ENCODE measurements at places on chromosomes 5 and 9.

GRCh38 chr5:150516011-150516410 lies 8.1 kb downstream of the NDST1 start:
- DNase-seq: no peak

DNA sequence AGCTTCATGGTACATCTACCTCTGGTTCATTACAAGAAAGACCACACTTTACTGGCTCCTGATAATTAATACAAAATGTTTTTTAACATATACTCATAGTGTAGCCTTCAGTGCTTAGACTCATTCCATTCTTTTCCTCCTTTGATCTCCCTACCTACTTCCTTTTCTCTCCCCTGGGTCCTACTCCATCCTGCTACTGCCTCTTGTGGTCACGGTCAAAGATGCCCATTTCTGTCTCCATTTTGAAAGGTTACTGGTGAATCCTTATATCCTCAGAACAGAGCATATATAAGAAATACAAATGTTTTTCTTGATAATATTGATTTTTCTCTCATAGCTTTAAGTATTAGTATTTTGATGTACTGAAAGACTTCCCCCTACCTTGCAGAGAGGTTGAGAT lies 375.9 kb downstream of the ARRDC3 start:
- no peak for DNase-seq

GRCh38 chr5:63963080-63963735 lies 963 bp upstream of the HTR1A start:
- DNase-seq: peak; percentile 82

GRCh38 chr5:114296191-114296590 lies 65.7 kb upstream of the KCNN2 start:
- no peak for DNase-seq

- DNase-seq: no peak
These were observed 250.9 kb downstream of the ADGRV1 start for GRCh38 chr5:90809311-90810056.

DNA sequence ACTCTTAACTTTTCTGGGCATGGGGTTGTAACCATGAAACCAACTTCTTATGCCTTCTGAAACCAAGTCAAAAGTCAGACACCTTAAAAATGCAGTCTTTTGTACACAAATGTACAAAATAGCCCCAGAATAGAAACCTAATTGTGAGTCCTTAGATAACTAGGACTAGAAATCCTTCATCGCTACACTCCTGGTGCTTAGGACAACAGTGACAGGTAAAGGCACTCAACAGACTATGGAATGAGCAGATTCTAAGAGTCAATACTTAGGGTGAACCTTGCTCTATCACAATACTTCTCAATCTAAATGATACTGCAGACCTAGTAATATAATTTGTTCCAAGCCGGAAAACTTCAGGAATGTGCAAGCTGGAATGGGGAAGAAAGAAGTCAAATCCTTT lies 163.7 kb downstream of the PDE4D start:
- no peak for DNase-seq

GRCh38 chr9:98010445-98010844 lies 27.3 kb downstream of the ANP32B start:
- no peak for DNase-seq
